ENCODE measurements at places on chromosomes 7 and 10. TPM values are rescaled to one million over a fixed set of nuclear protein-coding genes. Genes with fewer than 3 reads are reported as not detected.

DNA sequence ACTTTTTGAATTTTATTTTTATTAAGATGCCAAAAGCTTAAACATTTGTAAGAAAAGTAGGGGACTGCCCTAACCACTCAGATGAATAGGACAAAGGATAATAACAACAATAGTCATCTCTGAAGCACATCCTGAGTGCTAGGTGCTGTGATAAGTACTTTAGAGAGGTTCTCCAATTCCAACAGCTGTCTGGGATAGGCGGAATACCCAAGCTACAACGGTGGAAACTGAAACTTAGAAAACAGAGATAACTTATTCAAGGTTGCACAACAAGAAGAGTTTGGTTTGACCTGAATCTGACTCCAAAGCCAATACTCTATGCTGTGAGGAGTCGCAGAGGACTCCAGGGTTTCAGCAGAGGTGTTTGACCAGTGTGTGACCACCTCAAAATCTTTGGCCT, 2.0 kb downstream of the RTKN2 start:
- DNase-seq = no peak

DNA sequence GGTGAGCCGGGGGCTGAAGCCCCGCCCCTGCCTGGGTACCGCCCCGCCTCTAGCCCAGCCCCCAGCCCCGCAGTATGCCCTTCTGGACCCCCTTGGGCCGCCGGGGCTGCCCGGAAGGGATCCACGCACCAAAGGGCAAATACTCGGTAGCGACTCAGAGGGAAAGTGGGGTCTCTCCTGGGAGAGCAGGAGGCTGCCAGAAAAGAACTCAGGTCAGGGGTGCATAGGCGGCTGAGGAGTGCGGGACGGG, 796 bp downstream of the FBXL15 start:
- DNase-seq = no peak

DNA sequence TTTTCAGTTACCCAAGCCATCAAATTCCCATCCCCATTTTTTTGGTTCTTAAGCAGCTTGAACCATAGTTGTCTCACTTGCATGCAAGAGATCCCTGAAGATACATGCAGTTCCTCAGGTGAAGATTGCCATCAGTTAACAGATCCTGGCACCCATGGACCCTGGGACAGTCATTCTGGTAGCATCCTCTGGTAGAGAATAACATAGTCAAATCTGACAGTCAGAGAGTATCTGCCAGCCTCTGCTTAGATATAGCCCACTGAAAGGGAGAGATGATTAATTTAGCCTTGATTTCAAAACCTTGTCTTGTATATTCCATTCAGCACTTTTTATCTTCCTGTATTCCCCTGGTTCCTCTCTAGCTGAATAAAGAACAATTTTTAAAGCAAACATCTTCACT, 280.4 kb downstream of the KCNMA1 start:
- DNase-seq = no peak

GRCh38 chr7:47651355-47652317, 69.7 kb upstream of the TNS3 start:
- DNase-seq = no peak

GRCh38 chr10:12158111-12158510, 28.6 kb downstream of the SEC61A2 start:
- DNase-seq = no peak

Gene MINDY4
- 2.3 TPM for total RNA-seq

- no peak for DNase-seq
Measured at GRCh38 chr7:835485-836401, 3.5 kb downstream of the SUN1 start.

GRCh38 chr10:7277867-7278266, 133.0 kb downstream of the SFMBT2 start:
- DNase-seq = no peak

GRCh38 chr10:73953665-73954064, 42.7 kb downstream of the PLAU start:
- no peak for DNase-seq

DNA sequence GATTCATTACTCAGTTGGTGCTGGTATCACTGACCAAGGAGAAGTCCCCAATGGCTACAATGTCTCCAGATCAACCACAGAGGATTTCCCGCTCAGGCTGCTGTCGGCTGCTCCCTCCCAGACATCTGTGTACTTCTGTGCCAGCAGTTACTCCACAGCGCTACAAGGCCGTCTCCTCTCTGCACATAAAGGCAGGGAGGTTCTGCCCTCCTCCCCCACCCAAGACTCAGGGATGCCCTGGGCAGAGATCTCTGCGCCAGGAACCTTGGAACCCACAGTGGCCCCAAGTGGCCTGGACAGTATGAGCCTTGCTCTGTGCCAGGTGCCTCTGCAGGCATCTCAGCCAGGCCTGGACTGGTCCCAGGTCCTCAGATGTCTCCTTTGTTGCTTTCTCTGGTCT, 193.4 kb upstream of the PRSS58 start:
- DNase-seq = no peak

DNA sequence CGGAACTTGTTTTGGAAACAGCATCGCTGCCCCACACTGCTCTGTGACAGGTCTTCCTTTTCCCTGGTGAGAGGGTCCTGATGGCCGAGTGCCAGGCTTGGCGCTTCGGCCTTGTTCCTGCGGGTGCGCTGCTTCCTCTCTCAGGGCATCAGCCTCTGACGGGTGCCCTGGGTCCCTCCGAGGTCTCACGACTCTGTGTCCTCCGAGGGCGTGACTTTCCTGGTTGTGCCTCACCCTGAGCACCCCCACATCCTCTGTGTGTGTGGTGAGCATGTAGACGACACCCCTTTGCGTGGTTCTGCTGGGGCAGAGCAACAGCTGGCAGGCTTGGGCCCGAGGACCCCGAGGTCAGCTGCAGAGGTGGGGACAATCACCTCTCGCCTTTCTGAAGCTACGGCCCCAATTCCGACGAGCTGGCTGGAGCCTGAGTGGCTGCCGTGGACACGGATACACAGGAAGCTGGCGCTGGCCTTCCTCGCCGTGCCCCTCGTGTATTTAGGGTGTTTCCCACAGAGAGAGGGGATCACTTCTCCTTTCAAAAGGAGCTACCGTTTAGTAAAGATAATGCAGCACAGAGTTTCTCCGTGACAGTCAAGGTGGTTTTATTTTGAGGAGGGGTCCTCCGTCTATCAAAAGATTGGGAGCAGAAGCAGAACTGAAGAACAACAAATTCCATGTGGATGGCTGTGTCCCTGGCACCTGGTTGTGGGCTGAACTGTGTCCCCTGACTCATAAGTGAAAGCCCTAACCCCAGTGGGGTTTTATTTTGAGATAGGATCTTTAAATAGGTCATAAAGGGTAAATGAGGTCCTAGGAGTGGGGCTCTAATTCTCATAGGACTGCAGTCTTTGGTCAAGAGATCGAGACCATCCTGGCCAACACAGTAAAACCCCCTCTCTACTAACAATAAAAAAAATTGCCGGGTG, 36.2 kb upstream of the PITRM1 start:
- no peak for DNase-seq

DNA sequence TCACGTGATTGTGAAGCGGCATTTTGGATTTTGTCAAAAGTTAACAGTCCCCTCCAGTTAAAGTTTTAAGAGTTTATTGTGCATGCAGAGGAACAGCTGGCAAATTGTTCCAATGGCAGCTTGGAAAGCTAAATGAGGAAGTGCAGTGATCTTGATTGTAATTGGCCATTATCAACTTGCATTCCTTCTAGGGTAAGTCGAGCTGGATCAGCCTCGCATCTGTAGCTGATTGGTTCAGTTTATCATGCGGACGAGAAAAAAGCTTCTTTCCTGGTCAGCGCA, 566 bp downstream of the ZNF789 start:
- no peak for DNase-seq

DNA sequence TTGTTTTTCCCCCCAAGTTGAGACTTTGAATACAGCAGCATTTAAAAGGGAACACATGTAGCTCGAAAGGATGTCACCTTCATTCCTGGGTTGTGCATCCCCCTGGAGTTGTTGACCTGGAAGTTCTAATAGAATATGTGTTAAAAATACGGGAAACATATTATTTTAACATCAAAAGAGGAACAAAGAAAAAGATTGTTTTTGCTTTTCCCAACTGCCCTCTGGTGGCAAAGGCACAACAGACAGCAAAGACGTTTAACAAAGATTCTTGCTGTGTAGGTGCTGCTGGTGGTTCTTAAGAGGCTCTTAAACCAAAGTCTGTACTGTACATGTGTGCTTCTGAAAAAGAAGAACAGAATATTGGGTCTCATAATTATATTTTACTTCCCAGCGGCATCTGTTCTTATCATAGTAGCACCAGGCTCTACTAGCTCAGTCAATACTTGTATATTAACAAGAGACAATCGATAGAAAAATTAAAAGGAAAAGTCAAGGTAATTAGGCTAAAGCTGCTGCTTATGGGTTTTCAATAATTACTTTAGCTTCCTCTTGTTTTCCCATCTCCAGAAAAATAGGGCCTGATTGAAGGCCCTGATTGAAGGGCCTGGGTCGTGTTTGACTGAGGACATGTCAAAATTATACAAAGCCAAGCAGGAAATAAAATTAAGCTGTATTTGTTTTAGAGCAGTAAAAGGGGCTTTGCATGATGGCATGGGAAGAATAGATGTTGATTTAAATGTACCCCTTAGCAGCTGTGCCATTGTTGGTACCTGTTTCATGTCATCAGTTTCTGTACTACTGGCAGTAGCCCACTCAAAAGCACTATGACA, 384.2 kb upstream of the LRGUK start:
- DNase-seq = no peak

Gene SPDYE8
- not detected for total RNA-seq

- no peak for DNase-seq
Measured at GRCh38 chr7:32259931-32260596, 189.9 kb upstream of the PDE1C start.

- no peak for DNase-seq
Measured at GRCh38 chr7:47506382-47507339, 75.2 kb downstream of the TNS3 start.

Gene VPS37D
- total RNA-seq = 17.2 TPM

Gene LIPJ
- 0.22 TPM for total RNA-seq

DNA sequence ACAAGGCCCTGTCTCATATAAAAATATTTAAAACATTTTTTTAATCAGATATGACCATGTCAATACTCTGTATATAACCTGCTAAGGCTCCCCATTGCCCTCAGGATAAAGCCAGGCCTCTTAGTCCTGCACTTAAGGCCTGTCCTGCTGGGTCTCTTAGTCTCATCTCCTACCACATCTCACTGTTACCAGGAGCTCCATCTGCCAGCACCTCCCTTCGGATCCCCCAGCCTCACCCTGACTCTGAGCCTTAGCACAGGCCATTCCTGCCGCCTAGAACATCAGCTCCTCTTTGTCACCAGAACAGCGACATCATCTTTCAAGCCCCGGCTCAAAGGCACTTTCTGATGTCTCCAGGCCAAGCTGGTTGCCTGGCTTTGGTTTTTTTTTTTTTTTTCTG, 25.7 kb upstream of the GTF2IRD1 start:
- DNase-seq = no peak

- peak; percentile 47 for DNase-seq
Measured at GRCh38 chr7:29359482-29360093, 165.0 kb downstream of the CHN2 start.

Gene MRLN
- not detected for total RNA-seq

- no peak for DNase-seq
Measured at GRCh38 chr10:120980279-120981255, 129.4 kb downstream of the WDR11 start.

DNA sequence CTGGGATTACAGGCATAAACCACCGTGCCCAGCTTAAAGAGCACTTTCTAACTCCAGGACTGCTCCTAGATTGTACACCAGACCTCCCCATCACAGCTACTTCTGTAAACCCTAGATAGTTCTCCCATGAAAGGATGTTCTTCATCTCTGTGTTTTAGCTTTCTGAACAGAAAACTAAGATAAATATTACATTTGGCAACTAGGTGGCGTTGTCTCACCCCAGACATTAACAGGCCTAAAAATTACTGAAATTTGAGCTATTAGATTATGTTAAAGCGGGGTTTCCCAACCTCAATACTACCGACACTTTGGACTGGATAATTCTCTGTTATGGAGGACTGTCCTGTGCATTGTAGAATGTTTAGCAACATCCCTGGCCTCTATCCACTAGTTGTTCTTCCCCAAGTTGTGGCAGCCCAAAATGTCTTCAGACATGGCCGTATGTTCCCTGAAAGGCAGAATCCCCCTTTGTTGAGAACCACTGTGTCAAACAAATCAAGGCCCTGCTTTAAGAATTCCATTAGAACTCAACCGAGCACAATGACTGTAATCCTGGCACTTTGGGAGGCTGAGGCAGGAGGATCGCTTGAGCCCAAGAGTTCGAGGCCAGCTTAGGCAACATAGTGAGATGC, 19.1 kb downstream of the ATOH7 start:
- no peak for DNase-seq

- DNase-seq = no peak
Measured at GRCh38 chr7:123533929-123534382, 439 bp downstream of the IQUB start.

Gene CCDC172
- total RNA-seq = not detected

DNA sequence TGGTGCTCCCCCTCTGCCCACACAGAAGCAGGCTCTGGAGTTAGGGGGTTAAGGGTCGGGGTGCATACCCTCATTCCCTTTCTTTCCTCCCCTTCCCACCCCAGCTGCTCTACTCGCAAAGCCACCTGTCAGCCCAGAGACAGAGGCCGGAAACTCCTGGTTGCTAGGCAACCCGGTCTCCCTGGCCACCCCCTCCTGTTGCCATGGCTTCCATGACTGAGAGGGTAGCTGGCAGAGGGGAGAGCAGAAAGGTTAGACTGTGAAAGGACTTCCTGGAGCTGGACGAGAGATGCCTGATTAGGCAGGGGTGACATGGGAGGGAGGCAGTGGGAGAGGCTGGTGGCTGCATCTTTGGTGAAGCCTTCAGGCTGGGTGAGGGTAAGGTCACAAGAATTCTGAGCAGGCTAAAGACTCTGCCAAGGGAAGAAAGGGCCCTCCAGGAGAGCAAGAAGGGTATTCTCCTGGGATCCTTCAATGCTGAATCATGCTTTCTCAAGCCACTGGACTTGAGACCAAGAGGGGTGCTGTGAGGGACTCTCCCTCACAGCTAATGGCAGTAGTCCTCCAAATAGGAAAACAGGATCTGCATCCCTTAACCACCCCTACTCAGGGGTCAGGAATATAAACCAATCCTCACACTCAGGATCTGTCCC, 5.4 kb downstream of the PSD start:
- DNase-seq = peak; percentile 77

Gene CHN2
- 63.2 TPM for total RNA-seq

- DNase-seq = peak; percentile 96
Measured at GRCh38 chr10:95693668-95694534, at the start of gene TCTN3. Gene TCTN3, minus strand, starts transcription at chr10:95693927. Its CDS starts 28 bp downstream, at chr10:95693899.

GRCh38 chr10:15238555-15239335, 70.3 kb upstream of the NMT2 start:
- peak; percentile 63 for DNase-seq
